ENCODE measurements at places on chromosomes 5 and 9.

DNA sequence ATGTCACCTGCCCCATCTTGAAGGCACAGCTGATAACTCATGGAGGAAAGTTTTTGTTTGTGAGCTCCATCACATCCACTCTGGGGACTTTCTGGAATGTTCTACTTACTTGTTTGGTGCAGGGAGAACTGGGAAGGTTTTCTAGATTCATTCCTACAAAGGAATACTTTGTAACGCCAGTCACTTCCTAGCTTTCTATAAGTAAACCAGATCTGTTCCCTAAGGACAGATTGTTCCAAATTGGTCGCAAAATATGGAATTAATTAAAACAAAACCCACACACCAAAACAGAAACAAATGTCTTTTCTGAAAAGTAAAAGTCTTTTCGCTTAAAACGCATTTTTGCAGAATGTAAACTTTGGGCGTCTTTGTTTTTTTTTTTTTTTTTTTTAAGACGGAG lies 167.6 kb downstream of the PDZD2 start:
- peak; percentile 18 for DNase-seq

- peak; percentile 76 for DNase-seq
Observed at GRCh38 chr5:181190711-181191525, 14.1 kb downstream of the TRIM7 start.

DNA sequence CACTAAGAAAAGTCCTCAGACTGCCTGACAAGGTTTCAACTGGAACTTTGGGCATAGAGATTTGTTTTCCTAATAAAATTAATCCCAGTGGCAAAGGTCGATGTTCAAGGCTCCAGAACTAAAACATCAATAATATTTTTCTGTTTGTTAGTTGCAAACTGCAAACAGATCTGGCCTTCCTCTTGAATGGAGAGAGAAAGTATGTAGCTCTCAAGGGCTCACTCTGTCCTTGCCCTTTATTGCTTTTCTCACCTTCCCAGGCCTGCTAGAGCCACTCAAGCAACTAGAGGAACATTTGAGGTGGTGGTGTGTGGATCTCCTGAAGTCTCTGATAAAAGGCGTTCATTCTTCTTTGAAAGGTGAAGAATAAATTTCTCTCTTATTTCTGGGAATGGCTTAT lies 16.6 kb downstream of the ALDH1A1 start:
- DNase-seq, result no peak

DNA sequence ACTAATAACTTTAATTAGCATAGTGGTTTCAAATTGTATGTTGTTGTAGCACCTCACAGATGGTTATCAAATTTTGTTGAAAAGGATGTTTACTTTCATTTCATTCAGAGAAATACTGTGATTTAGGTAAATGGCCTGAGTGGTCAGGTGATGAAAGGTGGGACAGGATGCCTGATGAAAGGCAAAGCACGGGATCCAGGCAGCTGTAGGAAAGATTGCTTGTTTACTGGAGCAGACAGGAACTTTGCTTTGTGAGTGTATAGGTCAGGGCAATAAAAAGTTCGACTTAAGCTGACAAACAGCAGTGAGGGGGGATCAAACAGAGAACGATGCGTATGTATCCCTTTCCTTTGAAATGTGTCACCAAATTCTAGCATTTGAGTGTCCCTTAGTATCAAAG lies 19.0 kb downstream of the KIAA1958 start:
- DNase-seq, result no peak

DNA sequence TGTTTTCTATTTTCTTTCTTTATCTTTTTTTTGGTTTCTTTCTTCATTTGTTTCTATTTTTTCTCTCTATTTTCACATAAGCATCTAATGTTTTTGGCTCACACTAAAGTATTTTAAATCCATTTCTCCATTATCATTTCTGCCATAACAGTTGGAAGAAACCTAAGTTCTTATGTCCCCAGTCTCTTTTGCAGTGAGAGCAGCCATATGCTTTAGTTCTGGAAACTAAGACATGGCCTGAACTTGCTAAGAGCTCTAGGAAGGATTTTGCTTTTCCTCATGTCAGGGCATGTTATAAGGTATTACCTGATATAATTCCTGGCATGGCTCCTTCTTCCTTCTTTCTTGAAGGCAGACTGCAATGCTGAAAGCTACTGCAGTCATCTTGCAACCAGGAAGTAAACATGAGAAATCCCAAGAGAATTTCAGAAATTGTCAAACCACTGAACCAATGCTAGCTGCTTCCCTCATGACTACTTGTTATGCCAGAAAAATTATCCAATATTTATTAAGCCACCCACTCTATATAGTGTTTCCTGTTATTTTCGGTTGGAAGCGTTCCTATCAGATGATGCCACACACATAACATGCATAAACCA lies 171.1 kb downstream of the TAF11L14 start:
- peak; percentile 55 for DNase-seq

DNA sequence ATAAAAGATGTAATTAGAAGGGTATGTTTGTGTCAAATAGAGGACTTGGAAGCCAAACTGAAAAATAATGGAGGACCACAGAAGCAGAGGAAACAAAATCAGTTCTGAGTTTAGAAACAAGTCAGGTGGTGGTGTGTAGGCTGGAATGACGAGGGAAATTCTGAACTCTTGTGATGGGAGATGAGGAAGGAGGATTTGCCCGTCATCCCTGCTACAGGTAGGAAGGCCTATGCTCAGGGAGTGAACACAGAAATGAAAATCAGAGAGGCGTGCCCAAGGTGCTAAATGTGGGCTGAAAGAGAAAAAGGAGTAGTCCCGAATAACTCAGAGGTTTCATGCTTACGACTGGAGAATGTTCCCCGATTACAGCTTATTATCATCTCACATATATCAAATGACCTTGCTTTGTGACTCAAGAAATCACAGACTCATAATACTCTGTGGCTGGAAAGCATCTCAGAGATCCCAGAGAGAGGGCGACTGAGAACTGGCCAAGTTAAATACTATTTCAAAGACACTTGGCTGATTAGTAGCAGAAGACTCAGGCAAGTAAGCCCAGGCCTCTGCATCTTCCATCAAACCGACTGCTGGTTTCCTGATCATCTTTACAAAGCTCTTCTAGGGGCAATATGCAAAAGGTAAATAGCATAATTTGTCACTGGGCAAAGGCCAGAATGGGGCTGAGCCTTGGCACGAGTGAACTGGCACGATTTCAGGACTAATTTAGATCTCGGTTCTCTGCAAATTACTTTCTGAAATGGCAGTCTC lies 126.0 kb downstream of the SUSD1 start:
- DNase-seq, result no peak

GRCh38 chr5:42878041-42878440 lies 66.3 kb upstream of the SELENOP start:
- DNase-seq, result no peak

DNA sequence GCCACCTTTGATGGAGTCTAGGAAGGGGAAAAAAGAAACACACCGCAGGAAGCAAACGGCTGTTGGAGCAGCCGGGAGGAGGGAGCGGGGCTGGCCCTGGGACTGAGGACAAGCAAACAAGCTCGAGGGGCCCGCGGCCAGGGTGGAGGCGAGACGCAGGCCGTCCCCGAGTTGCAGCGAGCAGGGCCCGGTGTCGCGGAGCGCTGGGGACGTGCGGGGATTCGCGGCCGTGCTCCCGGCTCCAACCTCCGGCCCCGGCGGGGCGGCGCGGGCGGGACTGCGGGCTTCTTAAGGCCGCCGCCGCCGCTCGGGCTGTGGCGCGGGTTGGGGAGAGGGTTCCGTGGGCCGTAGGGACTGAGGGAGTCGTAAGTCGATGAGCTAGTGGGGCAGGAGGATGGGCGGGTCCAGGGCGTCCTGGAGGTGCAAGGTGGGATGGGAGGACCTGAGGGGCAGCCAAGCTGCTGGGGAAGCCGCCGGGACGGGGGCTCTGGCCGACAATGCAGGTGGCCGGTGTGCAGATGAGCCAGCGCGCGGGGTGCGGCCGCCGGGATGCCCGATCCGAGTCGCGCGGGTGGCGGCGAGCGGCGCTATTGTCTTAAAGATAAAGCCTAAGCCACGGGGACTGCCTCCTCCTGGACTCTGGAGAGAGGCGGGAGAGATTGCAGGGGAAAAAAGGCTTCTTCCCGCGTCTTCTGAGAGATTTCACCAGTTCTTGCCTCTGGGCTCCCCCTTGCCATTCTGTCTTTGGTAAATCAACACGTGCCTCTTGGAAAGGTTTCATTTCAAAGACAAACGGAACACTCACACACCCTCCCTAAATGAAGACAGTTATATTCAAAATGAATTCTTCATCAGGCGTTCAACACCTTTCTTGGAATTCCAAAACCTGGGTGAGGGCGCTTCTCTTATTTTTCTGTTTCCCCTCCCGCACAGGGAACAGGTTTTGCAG lies 1.6 kb upstream of the HAPLN1 start:
- peak; percentile 91 for DNase-seq
